ENCODE measurements at places on chromosomes 13 and 19.

DNA sequence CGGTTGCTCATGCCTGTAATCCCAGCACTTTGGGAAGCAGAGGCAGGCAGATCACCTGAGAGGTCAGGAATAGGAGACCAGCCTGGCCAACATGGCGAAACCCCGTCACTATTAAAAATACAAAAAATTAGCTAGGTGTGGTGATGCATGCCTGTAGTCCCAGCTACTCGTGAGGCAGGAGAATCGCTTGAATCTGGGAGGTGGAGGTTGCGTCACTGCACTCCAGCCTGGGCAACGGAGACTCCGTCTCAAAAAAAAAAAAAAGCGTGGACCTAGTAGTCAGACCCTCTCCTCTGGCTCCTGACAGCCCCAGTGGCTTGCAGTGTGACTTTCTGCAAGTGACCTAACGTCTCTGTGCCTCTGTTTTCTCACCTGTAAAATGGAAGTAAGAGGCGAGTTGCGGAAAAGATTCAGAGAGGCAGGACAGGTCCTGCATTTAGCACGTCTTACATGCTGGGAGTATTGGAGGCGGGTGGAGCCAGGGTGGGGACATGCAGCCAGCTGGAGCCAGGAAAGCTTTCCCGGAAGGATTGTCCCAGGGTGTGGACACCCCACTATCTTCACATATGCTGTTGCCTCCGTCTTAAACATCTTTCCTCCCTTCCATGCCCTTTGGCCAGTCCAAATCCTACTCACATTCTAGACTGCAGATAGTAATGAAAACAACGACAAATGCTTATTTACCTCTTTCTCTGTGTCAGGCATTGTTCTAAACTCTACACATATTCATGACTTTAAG lies 2.9 kb downstream of the TUBB4A start:
- no peak for DNase-seq

GRCh38 chr13:41236369-41236768 lies 27.0 kb downstream of the MTRF1 start:
- no peak for DNase-seq

GRCh38 chr19:45477186-45477585 lies 9.4 kb downstream of the FOSB start:
- no peak for DNase-seq

DNA sequence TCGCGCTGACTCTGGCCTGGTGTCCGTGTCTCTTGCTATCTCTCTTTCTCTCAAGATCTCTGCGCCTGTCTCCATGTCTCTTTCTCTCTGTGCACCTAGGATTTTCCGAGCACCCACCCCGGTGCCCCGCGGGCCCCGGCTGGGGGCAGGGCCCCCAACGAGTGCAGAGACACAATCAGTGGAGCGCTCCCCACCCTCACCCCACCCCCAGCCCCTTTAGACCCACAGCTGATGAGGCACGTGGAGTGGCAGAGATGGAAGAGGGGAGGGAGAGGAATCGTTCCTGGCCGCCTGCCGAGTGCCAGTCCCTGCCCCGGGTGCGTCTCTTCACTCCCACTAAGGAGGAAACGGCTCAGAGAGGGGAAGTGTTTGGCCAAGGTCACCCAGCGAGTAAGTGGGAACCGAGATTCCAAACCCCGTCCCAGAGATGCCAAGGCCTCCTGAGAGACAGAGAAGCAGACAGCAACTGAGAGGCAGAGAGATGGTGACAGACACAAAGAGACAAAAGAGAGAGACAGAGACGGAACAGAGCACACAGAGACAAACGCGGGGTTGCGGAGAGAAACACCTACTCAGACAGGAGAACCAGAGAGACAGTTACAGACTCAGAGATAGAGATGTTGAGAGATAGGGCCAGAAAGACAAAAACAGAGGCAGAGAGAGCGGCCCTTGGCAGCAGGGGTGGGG lies 626 bp upstream of the BCL3 start:
- no peak for DNase-seq

GRCh38 chr19:45492627-45493470 lies 4.0 kb downstream of the RTN2 start:
- no peak for DNase-seq

- DNase-seq, result no peak
These were observed 1151.9 kb downstream of the SLITRK5 start for GRCh38 chr13:88823114-88823513.

- DNase-seq, result no peak
These were observed 9.1 kb downstream of the ZNF555 start for GRCh38 chr19:2850256-2850925.

DNA sequence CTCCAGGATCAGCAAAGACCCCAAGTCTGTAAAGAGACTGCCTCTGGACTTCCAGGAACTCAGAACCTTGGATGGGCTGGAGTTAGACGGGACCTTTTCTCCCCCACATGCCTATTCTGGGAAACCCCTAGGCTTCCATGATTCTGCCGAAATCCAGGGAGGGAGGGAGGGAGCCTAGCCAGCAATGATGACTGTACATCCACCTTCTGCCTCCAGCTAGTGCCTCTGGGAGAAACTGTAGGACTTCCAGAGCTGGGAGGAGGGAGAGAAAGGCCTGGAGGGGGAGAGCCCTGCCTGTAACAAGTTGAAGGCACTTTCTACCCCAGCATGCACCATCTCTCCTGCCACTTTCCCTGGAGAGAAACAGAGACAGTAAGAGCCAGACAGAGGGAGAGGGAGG lies 6.0 kb upstream of the HAS1 start:
- no peak for DNase-seq

DNA sequence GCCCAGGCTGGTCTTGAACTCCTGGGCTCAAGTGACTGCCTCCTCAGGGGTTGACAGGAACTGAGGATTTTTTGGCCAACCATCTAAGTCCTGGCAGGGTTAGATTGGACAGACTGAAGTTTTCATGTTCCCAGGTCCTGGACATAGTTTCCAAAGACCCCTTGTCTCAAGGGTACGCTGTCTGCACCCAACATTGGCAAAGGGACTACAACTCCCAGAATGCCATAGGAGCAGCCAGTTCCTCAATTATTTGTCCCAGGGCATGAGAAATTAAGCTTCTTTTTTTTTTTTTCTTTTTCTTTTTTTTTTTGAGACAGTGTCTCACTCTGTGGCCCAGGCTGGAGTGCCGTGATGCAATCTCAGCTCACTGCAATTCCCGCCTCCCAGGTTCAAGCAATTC lies 6.9 kb downstream of the GYS1 start:
- no peak for DNase-seq

DNA sequence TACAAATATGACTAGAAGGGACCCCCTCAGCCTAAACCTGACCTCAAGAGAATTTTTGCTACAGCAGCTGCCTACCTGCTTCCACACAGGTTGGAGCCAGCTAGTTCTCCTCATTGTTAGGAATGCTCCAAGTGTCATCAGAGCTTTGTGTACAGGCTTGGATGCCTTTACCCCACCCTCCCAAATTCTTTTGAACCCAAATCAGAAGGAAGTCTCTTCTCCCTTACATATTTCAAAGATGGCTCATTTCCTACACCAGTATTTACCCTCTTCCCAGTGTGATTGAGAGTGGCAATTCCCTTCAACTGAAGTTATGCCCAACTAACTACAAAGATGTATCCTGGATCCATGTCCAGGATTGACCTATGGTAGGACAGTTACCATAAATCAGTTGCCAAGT lies 323.2 kb downstream of the OXGR1 start:
- no peak for DNase-seq

- DNase-seq, result no peak
These were observed 75.3 kb upstream of the GPC6 start for GRCh38 chr13:93151277-93151676.

Measured in natural killer cell (primary cell).